Ascending aorta (tissue), 2 donors: ENCODE measurements at places on chromosomes 13 and 19.

GRCh38 chr13:111046590-111047141 lies 68.4 kb upstream of the ARHGEF7 start:
- DNase-seq = no peak

DNA sequence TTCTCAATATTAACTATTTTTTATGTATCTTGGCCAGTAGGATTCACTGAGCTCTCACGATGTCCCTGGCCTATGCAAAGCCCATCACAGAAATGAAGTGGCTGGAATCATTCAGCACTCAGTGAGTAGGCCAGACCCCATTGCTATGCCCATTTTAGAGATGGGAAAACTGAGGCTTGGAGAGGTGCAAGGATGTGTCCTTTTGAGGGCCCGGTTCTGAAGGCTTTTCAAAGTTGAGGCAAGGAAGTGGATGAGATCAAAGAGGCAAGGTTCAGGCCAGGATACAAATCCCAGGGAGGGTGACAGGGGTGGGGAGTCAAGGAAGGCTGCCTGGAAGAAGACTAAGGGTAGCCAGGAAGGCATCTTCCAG lies 18.7 kb upstream of the ERCC1 start:
- no peak for DNase-seq

- no peak for DNase-seq
These were observed 10.4 kb downstream of the FCER2 start for GRCh38 chr19:7691497-7691896.

DNA sequence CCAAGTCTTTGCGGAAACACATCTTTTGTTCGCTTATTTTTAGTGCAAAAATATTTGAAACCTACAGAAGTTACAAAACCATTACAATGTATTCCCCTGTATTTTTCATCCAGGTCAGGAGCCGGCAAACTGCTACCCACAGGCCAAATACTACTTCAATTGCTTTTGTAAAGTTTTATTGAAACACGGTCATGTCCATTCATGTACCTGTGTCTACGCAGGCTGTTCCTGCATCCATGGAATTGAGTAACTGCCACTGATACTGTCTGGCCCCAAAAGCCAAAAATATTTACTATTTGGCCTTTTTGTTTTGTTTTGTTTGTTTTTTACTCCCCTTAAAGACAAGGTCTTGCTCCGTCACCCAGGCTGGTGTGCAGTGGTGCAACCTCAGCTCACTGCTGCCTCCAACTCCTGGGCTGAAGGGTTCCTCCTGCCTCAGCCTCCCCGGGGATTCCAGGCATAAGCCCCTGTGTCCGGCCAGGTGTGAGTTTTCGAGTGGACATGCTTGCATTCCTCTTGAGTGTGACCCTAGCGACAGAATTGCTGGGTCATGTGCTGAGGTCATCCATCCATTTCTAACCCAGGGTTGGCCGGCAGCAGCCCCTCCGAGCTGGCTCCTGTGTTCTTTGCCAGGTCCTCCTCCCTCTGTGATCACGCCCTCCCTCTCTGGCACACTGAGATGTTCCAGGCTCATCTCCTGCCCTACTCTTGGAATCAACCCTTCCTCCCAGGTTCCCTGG lies 10.9 kb upstream of the S1PR4 start:
- DNase-seq = no peak

DNA sequence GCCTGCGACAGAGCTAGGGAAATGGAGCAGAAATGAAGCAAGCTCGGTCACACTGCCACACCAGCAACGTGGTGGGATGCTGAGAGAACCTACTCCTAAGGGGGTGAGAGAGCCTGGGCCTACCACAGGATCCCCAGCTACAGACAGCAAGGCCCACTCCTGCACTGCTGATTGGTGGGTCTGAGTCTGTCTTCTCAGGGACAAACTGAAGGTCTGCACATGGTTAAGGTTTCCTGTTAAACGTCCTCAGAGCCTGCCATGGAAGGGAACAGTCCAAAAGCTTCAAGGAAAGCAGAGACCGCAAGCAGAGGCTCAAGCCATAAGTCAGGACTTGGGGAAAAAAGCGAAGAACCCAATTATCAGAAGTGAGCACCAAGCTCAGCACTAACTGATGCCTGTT lies 53.5 kb upstream of the MED4 start:
- no peak for DNase-seq

- no peak for DNase-seq
These were observed 324.5 kb downstream of the DIAPH3 start for GRCh38 chr13:59839186-59839585.

DNA sequence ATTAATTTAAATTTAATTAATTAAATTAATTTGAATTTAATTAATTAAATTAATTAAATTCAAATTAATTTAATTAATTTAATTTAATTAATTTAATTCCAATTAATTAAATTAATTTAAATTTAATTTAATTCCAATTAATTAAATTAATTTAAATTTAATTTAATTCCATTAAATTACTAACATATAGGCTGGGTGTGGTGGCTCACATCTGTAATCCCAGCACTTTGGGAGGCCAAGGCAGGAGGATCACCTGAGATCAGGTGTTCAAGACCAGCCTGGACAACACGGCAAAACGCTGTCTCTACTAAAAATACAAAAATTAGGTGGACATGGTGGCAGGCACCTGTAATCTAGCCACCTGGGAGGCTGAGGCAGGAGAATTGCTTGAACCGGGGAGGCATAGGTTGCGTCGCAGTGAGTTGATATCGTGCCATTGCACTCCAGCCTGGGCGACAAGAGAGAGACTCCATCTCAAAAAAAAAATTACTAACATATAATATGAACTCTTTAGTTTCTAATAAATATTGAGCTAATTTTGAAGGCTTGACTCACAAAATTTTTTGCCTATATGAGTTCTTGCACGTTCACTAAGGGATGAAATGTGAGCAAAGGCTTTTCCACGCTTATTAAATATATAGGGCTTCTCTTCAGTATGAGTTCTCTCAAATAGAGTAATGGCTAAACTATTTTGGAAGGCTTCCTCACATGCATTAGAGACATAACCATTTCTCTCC lies 9.0 kb upstream of the USP29 start:
- no peak for DNase-seq

- DNase-seq = no peak
These were observed 22.5 kb upstream of the POU2F2 start for GRCh38 chr19:42154471-42155323.

GRCh38 chr13:93343097-93343496 lies 116.5 kb downstream of the GPC6 start:
- no peak for DNase-seq
